Lower lobe of right lung (tissue), 2 donors: ENCODE measurements at places on chromosomes 7 and 10.

- DNase-seq, result no peak
Observed at GRCh38 chr10:117790179-117790578, 247.6 kb downstream of the EMX2 start.

DNA sequence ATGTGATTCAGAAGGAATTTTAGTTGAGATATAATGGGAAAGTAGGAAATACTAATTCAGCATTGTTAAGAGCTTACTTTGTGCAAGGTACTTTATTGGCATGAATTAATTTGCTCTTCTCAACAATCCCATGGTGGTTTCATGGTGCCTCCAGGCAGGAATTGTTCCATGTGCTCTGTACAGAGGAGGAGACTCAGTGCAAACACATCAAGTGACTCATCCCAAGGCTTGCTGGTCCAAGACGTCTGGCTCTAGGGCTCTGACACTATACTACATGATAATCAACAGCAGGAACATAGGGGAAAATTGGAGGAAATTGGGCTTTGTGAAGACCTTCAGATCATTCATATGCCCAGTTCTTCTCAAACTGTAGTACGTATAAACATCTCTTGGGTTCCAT is 66.5 kb upstream of the PRKG1 start:
- no peak for DNase-seq

DNA sequence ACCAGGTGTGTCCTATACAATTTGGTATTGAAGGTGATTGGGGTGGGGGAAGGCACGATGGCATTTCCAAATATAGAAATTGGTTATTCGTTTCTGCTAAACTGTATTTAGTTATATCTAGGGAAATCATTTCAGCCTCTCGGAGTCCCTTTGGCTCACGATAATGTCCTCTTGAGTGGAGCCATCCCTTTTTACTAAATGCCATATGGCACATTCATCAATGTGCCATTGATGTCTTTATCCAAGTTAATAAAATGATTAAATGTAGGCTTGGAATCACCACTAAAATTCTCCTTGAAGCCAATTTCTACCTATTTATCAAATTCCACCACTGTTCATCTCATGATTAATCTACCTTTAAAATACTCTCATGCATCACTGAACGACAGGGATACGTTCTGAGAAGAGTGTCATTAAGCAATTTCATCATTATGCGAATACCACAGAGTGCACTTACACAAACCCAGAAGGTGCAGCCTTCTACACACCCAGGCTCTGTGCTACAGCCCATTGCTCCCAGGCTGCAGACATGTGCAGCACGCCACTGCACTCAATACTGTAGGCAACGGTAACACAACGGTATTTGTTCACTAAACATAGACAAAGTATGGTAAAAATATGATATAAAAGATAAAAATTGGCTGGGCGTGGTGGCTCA is 219.2 kb upstream of the C7orf33 start:
- DNase-seq, result no peak

- DNase-seq, result no peak
Observed at GRCh38 chr10:112274831-112275230, 8.4 kb upstream of the TECTB start.

GRCh38 chr10:66799474-66799873 is 126.4 kb upstream of the LRRTM3 start:
- no peak for DNase-seq

DNA sequence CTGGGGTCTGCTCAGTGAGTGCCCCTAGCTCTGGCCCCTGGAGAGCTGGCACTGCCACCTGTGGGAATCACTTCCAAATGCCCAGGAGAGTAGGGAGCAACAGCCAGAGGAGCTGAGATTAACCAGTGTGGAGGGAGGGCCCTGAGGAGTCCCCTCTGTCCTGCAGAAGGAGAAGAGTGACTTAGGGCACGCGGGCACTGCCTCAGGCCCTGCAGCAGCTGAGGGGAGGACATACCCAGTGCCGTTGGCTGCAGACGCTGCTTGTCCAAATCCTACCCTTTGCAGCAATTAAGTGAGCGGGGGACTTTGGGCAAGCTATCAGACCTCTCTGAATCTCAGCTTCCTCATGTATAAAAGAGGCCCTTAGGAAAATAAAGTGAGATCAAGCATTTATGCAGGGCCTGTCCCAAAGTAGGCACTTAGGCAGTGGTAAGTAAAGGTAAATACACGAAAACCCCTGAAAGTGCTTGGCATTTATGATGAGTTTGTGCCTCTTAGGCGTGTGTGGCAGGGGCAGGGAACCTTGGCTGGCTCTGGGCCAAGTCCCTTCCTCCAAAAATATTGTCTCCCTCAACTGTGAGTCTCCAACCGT is 16.9 kb downstream of the PRF1 start:
- DNase-seq, result no peak

DNA sequence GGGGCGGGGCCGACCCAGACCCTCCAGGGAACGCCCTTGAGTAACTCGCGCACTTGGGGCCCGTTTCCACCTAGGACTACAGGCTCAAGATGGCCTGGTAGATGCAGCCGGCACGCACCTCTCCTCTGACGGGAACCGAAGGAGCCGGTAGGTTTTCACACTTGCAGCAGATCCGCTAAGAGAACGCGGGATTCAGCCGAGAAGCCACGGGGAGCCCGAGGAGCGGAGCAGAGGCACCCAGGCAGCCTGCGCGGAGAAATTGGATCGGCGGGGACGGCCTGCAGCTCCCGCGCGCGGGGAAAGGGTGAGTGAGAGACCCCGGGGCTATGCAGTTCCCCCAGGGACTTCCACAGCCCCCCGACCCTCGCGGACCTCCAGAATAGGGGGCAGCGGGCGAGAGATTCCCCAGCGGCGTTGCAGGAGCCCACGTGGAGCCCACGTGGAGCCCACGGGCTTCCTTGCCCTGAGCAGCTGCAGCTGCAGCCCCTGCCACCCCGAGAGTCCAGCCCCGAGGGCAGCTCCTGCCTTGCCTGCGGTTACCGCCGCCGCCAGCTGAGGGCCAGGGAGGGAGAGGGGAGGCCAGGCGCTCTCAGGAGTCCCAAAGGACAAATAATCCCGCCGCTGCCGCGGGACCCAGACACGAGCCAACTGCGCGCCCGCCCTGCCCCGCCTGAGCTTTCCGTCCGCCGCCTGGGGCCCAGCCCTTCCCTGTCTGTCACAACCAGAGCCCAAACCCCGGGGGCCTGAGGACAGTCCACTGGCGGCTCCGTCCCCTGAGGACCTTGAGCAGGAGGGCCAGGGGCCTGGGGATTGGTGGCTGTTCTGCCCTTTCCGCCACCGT is 13.1 kb downstream of the IFT22 start:
- DNase-seq, result peak; percentile 86

DNA sequence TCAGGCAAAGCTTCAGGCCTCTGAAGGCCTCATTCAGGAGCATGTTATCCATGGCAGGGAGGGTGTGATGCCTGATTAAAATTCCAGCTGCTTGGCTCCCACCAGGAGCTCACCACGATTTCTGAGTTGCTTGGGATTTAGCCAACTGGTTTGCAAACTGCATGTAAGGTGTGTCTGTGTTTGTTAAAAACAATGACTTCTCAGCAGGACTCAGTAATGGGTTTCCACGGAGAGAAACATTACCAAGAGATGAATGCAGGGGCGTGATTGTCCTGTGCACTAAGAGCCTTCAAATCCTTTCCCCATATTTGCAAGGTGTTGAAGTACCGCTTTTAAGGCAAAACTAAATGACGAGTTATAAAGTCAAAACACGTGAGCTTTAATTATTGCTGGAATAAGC is 88.8 kb upstream of the BTBD16 start:
- no peak for DNase-seq

DNA sequence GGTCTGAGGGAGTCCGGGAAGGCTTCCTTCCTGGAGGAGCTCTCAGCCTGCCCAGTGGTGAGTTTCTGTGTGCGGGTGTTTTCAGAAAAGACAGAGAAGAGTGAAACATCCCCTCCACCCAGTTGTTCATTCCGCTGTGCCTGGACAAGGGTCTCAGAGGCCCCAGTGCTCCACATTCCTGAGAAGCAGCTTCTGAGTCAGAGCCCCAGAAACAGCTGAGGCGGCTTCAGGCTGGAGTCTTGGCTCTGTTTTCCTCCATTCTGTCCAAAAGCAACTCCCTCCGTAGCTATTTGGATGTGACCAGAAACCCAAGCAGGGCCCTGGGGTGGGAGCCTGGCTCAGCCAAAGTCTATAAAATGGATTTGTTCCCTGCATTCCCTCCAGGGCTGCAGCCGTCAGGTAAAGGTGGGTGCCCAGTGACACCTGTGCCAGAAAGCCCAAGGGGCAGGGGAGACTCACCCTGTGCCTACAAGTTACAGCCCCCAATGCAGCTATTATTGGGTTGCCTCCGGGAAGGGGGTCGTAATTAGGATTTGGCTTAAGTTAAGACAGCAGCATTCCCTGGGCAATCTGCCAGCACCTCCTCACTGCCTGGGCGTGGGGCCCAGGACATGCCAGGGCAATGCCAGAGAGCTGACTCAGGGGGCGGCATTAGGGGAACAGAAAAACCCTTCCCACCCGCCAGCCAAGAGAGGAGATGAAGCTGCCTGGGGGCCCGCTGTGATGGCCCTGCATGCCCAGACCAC is 13.1 kb upstream of the CAMK2G start:
- peak; percentile 71 for DNase-seq

- DNase-seq, result no peak
Observed at GRCh38 chr10:25666276-25666675, 267.8 kb upstream of the MYO3A start.
